ENCODE measurements at places on chromosomes 12 and 14.
A peak's percentile ranks its signal among the peaks of the same experiment; 100 is the strongest.

GRCh38 chr14:101665478-101666078 lies 95.9 kb upstream of the PPP2R5C start:
- DNase-seq: no peak

- no peak for DNase-seq
These were observed 31.7 kb downstream of the HIF1A start for GRCh38 chr14:61726778-61727658.

- DNase-seq: no peak
These were observed 173.3 kb upstream of the FAR2 start for GRCh38 chr12:28975564-28976340.

- no peak for DNase-seq
These were observed 35.2 kb upstream of the PCNX1 start for GRCh38 chr14:70871863-70872677.

DNA sequence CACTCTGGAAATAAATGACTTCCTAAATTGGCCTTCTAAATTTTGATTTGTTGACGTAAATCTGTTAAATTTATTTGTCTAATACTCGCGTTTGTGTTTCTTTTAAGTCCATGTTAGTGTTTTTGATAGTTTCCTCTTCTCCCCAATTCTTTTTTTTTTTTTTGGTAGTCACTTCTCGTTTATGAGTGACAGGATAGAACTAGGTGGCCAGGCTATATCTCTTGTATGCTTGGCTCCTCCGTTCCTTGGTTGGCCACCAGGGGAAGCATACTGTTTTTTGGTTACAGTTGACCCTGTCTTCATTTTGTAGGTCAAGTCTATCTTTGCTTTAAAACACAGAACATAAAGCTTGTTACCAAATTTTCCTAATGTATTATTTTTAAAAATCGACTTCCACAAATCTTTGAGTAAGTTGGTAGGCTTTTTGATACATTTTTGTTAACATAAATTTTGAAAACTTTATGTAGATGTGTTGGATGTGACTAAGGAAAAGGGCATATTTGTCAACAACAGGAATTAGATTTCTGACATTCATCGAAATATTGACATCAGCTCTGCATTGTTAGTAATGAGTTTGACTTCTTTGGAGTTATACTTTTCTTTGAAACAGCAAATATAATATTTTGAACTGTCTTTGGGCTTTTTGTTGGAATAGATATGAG lies 2.2 kb downstream of the RCOR1 start:
- peak; percentile 34 for DNase-seq

- no peak for DNase-seq
These were observed 206.6 kb downstream of the MON2 start for GRCh38 chr12:62673028-62673815.

DNA sequence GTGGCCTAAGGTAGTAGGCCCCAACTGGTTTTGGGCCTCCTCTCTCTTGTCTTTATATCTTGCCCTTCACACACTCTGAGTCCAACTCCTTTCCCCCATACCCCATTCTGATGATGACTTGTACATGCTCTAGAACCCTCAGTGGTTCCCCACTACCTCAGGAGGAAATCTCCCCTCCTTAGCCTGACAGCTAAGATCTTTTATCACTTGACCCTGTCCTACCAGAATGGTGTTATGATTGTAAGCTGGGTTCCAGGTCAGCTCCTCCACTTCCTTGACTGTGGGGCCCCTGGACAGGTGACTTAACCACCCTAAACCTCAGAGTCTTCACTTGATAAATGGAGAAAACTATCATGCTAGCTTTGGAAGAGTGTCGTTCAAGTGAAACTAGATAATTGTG lies 9.4 kb upstream of the MYL2 start:
- no peak for DNase-seq

Measured in stimulated activated CD8-positive, alpha-beta memory T cell treated with anti-CD3 and anti-CD28 coated beads, Interleukin-2, amount 100 ng/mL, for 48 hours (primary cell).